ENCODE measurements at places on chromosomes 11 and 22. TPM values are rescaled to one million over a fixed set of nuclear protein-coding genes. Genes with fewer than 3 reads are reported as not detected.

GRCh38 chr11:11454671-11455223 is 101.7 kb upstream of the CSNK2A3 start:
- DNase-seq: no peak

DNA sequence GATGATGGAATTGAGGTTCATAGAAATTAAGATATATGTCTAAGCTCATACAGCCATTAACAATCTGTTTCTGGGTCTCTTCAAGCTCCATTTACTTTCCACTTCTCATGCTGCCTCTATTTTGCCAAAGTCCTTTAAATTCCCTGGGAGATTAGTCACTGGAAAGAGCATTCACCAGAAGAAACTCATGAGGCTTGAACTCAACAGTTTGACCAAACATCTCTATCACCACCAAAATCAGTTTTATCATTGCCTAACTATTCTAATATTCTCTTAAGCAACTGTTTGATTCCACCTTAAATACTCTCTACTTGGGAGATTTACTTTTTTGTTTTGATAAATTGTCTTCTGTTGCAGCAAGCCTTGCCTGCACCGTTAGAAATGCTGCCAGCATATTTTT is 881.3 kb downstream of the KCNA4 start:
- DNase-seq: no peak

DNA sequence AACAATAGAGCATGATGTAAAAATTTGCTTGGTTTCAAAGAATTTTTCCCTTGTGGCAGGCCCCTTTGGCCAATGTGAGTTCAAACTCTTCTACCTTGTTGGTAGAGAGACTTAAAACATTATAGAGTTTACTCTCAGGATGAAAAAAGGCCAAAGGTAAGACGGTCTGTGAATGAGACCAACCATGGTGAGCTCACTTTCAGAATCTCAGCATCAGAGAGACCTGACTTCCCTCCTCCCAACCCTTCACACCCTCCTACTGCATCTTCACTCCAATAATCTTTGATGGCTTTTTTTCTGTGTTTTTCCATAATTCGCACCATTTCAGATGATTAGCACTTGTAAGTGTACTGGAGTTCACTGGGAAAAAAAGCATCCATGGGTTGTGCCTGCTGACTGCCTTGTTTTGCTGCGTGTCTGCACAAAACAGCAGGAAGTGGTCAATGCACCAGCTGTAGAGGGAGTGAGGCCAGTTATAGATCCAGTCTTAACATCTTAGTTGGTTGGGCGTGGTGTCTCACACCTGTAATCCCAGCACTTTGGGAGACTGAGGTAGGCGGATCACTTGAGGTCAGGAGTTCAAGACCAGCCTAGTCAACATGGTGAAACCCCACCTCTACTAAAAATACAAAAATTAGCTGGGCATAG is 64.1 kb downstream of the SLC1A2 start:
- no peak for DNase-seq

- DNase-seq: no peak
Observed at GRCh38 chr22:28443526-28443876, 236.1 kb downstream of the TTC28 start.

Gene VPREB1
- not detected for total RNA-seq

GRCh38 chr11:41245704-41246398 is 213.6 kb downstream of the LRRC4C start:
- peak; percentile 38 for DNase-seq

Gene SYCE3
- total RNA-seq: not detected

GRCh38 chr11:61912991-61913698 is 4.2 kb downstream of the RAB3IL1 start:
- DNase-seq: no peak

GRCh38 chr22:20186183-20186870 is 35.5 kb upstream of the CCDC188 start:
- DNase-seq: no peak

All from HT-29 (cell line).